ENCODE measurements at places on chromosomes 2 and 18.

GRCh38 chr2:238920053-238920452 is 72.2 kb downstream of the TWIST2 start:
- no peak for DNase-seq

- DNase-seq, result no peak
These were observed 49.6 kb downstream of the COL5A2 start for GRCh38 chr2:189129971-189130370.

DNA sequence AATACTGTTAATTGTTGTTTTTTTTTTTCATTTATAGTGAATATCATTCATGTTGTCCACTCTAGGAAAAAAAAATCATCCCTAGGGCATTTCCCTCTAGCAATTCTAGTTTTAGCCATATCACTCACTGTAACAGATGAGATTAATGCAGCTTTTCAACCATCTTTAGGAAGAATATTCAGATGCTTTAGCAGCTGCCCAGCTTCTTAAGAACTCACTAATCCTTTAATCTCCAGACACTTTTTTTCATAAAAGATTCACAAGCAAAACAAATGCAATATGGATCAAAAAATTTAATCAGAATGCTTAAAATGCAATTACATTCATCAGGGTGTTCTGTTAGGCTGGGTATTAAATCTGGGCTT is 692.6 kb downstream of the ERBB4 start:
- no peak for DNase-seq

DNA sequence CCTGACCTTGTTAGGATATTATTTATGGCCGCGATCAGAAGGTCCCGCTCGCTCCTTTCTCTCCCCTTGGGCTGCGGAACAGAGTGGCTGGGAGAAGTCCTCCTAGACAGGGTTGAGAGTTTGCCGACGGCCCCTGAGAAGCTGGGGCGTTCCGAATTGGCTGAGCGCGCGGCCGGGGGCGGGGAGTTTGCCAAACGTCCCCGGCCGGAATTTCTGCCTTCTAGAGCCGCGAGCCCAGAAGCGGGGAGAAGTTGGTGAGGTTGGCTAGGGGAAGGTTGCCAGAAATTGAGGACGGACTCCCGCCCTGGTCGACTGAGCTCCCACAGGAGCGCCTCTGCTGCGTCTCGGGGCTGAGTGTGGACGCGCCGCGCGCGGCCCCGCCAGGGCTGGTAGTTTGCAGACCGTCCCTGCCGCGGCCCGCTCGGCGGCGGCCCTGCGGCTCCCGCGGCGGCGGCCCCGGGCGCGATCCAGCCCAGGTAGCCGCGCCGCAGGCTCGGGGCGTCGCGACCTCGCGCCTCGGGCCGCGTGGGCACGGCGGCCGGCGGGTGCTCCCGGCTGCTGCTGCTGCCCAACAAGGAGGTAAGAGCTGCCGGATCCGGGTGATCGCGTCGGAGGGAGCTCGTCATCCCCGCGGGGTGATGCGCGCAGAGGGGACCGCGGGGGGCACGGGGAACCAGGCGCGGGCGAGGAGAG is 134.0 kb upstream of the MGAT5 start:
- peak; percentile 86 for DNase-seq

GRCh38 chr2:102258386-102259074 is 52.8 kb upstream of the IL1RL1 start:
- no peak for DNase-seq

DNA sequence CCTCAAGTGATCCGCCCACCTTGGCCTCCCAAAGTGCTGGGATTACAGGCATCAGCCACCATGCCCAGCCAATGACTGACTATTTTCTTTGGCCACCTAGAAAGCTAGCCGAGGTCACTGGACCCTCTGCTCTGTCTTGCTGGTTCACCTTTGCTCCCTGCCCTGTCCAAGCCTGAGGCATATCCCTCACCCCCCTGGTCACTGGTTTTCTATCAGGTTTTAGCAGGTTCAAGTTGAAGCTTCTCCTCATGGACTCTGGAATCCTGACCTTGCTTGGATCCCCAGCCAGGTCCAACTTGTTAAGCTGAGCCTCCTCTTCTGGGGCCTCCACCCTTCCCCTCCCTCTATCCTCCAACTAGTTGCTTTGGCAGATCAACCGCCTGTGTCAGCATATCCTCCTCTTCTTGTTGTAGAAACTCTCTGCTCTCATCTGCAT is 33.4 kb downstream of the PAX8 start:
- DNase-seq, result no peak

- DNase-seq, result no peak
These were observed 79.7 kb downstream of the PSMG2 start for GRCh38 chr18:12782521-12782920.
